Activated CD4-positive, alpha-beta T cell treated with anti-CD3 and anti-CD28 coated beads for 1 hour (primary cell): ENCODE measurements at places on chromosomes 4 and X.

GRCh38 chrX:136347706-136348105, 46.9 kb downstream of the ADGRG4 start:
- DNase-seq = no peak

GRCh38 chr4:14669371-14669770, 332.9 kb upstream of the CPEB2 start:
- no peak for DNase-seq

DNA sequence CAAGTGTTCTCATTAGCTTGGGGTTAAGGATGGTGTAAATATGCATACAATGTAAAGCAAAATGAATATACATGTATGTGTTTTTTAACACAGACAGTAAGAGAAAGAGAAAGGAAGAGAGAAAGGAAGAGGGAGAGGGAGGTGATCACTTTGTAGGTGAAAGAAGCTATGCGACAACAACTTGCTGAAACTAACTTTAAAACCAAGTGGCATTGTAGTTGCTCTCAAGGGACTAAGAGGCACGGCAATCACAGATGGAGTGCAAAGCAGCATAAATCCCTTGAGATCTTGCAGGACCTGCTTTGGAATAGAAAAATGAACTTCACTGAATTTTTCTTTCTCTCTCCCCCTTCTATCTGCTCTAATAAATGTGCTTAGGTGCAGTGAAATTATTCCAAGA, 1665.0 kb upstream of the TENM3 start:
- no peak for DNase-seq

DNA sequence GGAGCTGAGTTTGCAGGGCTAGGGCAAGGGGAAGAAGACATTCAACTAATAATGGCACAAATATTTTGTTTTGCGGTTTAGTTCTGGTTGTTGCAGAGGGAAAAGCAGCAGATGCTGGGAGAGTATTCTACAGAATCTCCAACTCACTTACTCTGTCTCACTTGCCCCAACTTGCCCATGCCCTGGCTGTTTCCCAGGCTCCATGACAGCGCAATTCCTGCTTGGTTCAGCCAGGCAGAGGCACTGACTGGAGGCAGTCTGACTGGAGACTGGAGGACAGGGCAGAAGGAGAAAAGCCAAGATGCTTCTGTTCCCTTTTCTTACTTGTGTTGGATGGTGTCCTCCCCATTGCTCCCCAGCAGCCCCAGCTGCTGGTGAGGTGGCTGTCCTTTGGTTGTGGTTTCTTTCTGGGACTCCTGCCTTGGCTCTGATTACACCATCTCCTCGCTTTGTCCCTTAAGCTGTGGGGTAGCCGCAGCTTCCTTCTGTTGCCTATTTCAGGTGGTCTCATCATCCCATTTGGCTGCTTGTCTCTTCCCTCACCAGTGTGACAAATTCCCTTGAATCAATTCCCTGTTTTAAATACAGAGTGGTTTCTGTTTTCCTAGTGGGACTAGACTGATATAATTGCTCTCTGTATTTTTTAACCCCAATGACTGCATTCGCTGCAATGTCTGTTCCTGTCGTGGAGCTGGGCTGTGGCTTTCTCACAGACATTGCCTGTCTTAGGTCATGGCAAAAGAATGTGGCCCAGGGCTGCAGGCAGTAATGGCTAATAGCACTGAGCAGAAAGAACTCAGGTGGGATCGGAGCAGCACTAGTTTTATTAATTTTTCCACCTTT, 24.2 kb upstream of the RASL11B start:
- no peak for DNase-seq

- DNase-seq = no peak
Measured at GRCh38 chr4:148448141-148448540, 5.9 kb upstream of the NR3C2 start.

DNA sequence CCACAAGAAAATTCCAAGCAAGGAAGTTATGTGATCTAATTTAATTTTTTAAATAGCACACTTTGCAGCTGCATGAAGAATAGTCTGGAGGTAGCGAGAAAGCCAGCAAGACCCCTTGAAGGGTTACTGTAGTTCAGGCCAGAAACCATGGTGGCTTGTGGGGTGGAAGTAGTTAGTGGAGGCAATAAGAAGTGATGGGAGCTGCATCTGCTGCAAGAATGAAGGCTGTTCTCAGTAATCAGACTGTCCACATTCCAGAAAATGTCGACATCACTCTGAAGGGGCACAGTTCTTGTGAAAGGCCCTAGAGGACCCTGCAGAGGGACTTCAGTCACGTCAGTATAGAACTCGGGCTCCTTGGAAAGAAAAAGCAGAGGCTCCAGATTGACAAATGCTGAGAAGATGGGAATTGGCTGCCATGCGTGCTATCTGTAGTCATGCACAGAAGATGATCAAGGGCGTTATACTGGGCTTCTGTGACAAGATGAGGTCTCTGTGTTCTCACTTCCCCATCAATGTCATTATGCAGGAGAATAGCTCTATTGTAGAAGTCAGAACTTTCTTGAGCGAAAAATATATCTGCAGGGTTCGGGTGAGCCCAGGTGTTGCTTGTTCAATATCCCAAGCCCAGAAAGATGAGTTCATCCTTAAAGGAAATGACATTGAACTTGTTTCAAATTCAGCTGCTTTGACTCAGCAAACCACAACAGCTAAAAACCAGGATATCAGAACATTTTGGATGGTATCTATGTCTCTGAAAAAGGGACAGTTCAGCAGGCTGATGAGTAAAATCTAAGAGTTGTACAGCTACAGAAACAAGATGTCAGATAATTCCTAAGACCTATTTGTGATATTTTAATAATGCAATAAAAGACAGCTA, 254.2 kb downstream of the CBR4 start:
- DNase-seq = no peak

DNA sequence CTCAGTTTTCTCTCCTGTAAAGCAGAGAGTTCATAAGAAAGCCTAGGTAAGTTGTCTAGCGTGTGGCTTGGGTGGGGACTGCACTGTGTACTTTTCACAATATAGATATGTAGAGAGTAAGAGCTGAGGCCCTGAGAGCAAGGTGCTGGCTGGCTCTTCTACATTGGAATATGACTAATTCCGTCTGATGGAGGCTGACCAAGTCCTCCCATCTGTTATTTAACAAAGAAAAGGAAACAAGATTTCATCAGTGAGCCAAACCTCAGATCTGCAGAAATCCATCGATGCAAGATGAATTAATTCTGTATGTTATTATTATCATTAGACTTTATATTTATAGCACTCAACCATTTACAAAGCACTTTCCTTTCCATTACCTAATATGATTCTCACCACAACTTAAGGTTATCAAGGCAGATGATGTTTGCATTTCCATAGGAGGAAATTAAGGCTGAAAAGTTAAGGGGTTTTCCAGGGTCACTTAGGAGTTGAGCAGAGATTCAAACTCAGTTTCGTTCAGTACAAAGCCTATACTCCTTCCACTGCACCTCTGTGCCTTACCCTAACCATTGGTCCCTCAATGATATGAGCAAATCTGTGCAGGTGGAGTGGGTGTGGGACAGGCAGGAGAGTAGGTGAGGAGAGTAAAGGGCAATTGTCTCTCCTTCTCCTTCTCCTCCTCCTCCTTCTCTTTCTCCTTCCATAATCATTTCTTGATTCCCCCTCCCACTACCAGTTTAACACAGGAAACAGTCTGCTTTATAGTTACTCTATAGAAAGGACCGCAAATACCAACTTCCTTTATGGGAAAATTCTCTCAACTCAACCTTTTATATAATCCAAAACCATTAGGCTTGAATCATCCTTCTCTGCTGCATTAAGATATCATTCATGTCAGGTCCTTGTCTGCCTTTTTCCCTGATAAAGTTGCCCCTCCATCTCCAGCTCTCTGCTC, 27.6 kb upstream of the SRD5A3 start:
- DNase-seq = no peak

DNA sequence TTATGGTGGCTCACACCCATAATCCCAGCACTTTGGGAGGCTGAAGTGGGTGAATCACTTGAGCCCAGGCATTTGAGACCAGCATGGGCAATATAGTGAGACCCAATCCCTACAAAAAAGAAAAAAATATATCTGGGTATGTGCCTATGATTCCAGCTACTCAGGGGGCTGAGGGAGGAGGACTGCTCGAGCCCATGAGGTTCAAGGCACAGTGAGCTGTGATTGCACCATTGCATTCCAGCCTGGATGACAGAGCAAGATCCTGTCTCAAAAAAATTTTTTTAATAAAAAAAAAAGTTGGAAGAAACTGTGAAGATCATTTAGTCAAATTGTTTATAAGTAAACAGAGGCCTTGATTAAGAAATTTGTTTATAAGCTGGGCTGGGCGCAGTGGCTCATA, 39.7 kb downstream of the KLHL8 start:
- no peak for DNase-seq

DNA sequence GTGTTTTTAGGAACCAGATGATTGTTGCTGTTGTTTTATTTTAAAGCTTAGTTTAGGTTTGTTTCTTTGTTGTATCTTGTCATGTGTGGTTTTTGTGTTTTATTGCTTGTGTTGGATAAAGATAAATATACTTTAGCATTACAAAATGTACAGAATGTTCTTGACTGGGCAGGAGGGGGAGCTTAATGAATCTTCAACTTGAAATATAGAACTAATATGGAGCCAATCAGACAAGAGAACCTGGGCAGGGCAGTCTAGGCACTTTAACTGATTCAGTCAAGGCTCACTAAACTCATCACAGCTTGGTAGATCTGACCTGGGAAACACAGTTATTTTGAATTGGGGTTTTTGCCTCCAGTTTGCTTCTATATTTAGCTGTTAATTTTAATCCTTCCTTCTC, 304.2 kb downstream of the ARHGAP24 start:
- DNase-seq = no peak

DNA sequence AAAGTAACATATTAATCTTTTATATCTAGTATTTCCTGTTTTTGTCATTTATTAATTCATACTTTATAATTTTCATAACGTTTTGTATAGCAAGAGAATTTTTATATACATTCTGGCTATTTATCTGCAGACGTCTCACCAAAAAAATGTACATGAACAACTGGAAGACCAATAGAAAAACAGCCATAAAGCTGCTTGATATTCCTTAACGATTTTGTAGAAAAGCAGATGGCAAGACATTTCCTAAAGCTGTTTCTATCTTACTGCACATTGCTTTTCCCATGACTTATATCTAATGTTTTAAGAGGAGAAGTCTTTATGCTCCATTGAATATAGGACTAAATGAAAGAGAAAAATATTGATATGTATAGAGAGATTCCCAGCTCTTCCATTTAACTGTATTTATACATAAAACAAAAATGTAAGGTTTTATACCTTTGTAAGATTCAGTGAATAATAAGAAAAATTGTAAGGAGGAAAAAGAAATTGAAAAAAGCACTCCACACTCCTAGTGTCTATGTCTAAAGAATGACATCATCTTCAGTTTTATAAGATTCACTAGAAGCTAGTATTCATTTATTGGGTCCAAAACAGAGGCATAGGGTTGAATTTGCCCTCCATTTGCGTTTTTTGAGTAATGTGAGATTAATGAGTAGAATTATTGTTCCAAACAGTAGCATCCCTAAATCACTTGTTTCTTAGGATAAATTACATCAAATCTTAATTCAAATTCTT, 248.5 kb downstream of the PPP3CA start:
- DNase-seq = no peak
